T follicular helper cell (primary cell): ENCODE measurements at places on chromosomes 16 and 17.

DNA sequence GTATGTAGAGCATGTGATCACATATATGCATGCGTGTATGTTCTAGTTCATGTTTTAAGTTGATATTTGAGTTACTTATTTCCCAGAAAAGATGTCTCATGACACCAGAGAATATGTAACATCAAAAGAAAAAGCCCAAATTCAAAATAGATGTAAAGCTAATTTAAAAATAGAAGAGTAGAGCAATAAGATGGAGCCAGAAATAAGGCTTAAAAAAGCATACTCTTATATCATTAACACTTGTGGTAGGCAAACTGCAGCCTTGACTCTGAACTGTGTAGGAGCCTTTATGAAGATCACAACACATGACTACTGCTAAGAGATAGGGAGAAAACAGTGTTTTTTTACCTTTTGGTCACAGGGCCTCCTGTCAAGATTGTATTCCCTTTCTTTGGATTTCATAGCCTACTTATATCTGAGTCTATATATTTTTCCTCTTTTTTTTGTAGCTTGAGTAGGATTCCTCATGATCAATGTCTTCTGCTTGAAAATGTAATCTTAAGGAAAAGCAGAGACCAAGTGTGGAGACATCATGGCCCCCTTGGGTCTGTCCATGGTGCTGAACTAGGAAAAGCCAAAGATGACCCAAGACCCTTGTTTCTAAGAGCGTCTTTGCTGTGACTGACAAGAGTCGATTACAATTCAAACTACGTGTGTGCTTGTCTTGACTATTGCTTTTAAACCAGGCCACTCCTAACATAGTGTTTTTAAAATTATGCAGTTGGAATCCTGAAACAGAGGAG, 390.4 kb downstream of the SHISA9 start:
- no peak for DNase-seq

DNA sequence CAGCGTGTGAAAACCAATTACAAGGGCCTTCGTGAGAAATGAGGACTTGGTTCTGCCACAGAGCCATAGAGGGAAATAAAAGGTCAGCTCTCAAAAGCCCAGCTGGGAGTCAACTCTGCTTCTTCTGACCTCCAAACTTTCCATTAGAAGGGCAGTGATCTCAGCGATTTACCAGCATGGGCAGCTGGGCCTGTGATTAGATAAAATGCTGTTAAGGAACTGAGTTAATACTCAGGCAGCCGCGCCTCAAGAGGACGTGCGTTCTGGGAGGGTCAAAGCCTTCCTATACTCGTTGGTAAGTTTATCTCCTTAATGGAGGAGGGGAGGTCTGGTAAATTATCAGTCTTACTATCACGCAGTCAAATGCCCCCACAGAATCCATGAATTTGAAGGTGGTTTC, 480.2 kb upstream of the ERCC4 start:
- DNase-seq: no peak

GRCh38 chr17:27473748-27474609, 17.7 kb downstream of the KSR1 start:
- DNase-seq: peak; percentile 38

DNA sequence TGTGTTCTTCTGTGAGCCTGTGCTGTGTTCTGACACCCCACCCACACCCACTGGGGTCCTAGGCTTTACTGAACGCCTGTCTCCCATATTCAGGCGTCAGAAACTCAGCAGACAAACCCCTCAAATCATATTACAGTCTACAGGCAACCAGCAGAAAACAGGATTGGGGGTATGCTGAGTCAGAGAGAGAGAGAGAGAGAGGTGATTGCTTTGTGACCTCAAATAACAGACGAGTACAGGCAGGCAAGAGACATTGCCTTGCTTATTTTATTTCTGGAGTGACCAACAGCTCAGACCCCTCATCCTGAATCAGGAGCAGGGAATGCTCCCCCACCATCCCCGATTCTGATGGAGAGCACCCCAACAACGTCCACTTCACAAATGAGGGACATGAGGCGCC, 473.9 kb downstream of the PMP22 start:
- DNase-seq: no peak

- no peak for DNase-seq
These were observed 23.2 kb downstream of the RABEP2 start for GRCh38 chr16:28901862-28902261.

- DNase-seq: no peak
These were observed 10.1 kb downstream of the TEKT5 start for GRCh38 chr16:10684511-10685151.

DNA sequence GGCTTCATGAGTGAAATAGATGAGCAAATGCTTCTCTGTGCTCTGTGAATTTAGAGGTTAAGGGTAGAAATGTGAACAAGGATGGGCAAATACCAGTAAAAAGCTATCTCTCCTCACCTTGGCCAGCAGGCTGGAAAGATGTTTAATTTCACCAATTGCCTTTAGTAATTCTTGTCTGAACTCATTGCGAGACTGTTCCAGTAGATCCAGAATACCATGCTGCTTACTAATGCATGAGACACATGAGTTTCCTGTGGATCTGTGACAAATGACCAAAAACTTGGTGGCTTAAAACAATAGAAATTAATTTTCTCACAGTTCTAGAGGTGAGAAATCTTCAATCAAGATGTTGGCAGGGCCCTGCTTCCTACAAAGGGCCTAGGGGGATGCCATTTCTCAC, 9.3 kb upstream of the ZNF624 start:
- DNase-seq: no peak

- no peak for DNase-seq
These were observed 1.5 kb downstream of the HOXB4 start for GRCh38 chr17:48576479-48577309.

DNA sequence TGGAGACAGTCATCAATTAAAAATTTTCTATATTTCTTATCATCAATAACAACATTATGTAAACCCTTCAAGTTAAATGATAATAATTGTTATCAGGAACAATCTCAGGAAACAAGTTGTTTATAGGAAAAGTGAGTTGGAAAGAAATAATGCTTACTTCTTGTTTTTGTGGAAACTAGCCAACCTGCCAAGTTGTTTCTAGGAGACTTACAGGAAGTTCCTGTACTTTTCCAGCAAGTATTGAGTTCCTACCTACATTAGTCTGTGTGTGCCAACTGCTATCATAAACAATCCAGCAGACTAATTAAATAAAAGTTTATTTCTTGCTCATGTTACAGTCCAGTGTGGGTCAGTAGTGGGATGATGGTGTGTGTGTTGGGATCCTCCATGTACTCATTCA, 1.6 kb upstream of the CCL14 start:
- no peak for DNase-seq

- no peak for DNase-seq
These were observed 192.9 kb downstream of the CCDC182 start for GRCh38 chr17:57552114-57552624.

GRCh38 chr17:36611345-36612072, 10.1 kb downstream of the MRM1 start:
- DNase-seq: no peak

- no peak for DNase-seq
These were observed 13.6 kb upstream of the BCAS3 start for GRCh38 chr17:60664022-60664421.

- DNase-seq: peak; percentile 56
These were observed 616 bp downstream of the SRSF2 start for GRCh38 chr17:76736349-76737081.

- DNase-seq: no peak
These were observed 19.3 kb upstream of the KRT19 start for GRCh38 chr17:41547378-41547841.

- DNase-seq: no peak
These were observed 1.5 kb upstream of the MARCHF10 start for GRCh38 chr17:62809656-62810055.

DNA sequence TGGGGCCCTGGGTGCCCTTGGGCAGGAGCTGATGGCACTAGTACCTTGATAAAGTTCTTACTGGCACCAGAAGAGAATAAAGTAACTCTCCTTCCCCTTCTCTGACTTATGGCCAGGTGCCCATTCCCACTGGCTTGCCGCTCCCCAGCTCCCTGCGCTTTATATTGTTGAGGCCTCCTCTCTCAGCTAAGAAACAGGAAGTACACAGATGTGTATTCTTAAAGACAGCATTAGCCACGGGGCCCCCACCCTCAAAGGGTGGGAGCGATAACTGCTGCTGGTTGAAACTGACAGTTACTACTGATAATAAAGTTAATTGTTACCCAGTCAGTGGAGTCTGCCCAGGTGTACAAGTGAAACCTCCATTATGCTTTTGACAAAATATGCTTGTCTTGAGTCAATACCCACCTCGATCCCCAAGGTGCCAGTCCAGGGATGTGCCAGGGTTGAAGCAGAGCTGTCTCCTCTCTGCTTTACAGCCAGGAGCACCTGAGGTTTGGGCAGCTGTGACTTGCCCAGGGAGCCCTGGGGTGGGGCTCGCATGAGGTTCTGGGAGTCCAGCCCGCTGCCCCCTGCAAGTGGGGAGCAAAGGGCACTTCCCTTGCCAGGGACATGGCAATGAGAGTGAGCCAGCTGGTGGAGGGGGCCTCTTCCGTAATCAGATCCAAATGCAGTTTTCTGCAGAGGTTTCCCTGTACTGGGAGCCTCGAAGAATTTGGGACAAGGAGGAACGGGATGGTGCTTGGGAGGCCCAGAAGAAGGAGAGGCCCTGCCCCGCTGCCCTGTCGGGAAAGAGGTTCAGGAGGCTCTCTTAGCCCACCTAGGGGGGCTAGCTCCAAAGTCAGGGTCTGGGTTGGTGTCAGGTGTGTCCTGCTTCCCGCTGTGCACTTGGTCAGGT, 5.4 kb upstream of the CLDN9 start:
- no peak for DNase-seq

DNA sequence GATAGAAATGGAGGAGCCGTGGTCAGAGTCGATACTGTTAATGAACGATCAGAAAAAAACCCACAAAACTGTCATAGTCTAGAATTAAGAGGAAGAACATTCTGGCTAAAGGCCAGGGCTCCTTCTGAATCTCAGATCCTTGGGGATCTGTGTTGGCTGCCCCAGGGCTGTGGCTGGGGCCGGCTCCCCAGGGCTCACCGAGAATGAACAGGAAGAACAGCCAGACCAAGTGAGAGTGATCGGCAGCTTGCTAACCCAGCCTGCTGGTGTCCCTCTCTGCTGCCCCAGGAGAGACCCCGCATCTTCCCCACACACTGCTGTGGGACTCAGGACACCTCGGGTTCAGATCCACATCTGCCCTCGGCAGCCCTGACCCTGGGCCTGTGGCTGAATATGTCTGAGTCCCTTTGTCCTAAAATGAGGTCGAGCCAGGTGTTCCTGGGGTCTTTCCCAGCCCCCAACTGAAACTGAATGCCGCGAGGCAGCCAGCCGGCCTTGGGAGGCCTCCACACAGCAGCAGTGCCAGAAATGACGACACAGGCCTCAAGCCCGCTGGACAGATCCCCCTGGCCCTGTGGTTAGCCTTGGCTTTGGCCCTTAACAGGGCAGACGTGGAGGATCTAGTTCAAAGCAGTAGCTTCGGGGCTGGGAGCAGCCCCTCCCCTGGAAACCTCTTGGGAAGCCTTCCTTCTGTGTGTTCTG, 23.9 kb upstream of the CLEC18A start:
- DNase-seq: no peak

GRCh38 chr16:2884041-2884451, 1.0 kb downstream of the FLYWCH2 start:
- no peak for DNase-seq

DNA sequence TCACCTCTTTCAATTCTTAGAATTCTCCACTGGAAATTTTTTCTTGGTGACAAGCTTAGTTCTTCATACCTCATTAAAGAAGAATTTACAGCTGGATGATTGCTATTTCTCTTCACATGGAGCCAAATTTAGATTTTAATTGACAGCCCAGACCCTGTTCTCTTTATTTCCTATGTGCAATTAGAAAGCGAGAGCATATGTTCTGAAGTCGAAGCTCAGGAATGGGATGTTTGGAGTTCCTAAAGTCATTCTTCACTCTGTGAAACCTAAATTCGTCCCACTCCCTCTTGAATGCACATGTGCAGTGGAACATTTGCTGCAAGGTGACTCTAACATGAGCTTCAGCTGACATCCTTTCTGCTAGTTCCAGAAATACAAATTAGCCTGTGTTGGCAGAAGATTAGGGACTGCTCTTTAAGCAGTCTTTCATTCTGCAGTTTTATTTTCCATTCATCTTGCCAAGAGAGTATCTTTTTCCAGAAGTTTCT, 129.3 kb upstream of the KCNJ16 start:
- DNase-seq: no peak

GRCh38 chr17:74316220-74316619, 9.8 kb upstream of the KIF19 start:
- DNase-seq: no peak

DNA sequence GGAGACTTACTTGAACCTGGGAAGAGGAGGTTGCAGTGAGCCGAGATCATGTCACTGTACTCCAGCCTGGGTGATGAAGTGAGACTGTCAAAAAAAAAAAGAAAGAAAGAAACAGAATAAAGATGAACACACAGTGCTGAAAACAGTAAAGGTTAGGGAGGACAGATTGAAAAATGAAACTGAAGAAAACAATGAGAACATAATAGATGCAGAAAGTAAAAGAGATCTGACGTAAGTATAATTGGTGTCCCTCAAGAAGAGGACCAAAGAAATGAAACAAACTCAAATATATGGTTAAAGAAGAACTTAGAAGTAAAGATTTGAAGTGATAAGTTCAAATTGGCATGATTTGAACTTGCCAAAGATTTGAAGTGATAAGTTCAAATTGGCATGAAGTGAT, 7.1 kb downstream of the DCAF7 start:
- DNase-seq: no peak

- DNase-seq: no peak
These were observed 72.6 kb downstream of the MGAT5B start for GRCh38 chr17:76940738-76941350.

DNA sequence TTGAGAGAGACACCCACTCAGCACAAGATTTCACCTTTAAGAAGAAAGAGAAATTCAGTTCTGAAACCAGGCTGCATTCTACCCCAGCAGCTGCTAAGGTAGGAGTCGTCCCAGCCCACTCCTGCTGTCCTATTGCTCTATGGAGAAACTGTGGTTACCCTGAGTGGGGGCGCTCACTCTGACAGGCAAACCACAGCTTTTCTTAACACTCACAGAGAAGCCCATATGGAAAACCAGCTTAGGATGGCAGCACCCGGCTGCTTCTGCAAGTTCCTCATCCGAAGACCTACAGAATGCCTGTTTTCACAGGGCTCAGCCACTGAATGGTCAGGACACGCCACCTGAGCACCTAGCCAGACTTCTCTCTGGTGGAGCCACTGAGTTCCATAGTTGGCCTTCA, 7.5 kb downstream of the ATP5PD start:
- no peak for DNase-seq

DNA sequence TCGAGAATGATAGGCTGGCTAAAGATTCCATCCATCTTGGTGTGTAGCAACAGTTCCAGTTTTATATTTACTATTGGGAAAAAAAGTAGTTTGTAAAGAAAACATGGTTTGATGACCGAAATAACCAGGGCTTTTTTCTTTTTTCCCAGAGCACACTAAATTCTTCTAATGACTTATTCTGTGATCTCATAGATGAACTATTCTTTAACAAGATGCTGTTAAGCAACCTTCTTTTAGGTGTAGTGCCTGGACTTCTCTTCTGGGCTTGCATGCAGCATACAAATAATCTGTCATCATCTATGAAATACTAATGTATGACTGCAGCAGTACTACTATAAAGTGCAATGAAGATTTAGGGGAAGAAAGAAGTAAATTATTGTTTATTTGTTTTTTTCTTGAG, 11.0 kb upstream of the CAPNS2 start:
- no peak for DNase-seq

- DNase-seq: no peak
These were observed 213.3 kb upstream of the AXIN2 start for GRCh38 chr17:65774787-65775186.

GRCh38 chr17:32709562-32709961, 167.4 kb downstream of the MYO1D start:
- DNase-seq: no peak

GRCh38 chr17:42166196-42166763, 11.5 kb upstream of the RAB5C start:
- DNase-seq: no peak
